ENCODE measurements at places on chromosomes 11 and 22. TPM values are rescaled to one million over a fixed set of nuclear protein-coding genes. Genes with fewer than 3 reads are reported as not detected.

NCF4 gene
- total RNA-seq, result not detected

F2 gene
- not detected for total RNA-seq

RASL10A gene
- not detected for total RNA-seq

INPP5J gene
- total RNA-seq, result 0.24 TPM

LRRC51 gene
- total RNA-seq, result 6.3 TPM

HEPN1 gene
- not detected for total RNA-seq

OR8D4 gene
- not detected for total RNA-seq

HBG1 gene
- total RNA-seq, result not detected

NCAM1 gene
- 4.2 TPM for total RNA-seq

OR51E2 gene
- total RNA-seq, result not detected

MRGPRX4 gene
- not detected for total RNA-seq

PHETA2 gene
- 33.8 TPM for total RNA-seq

AIP gene
- total RNA-seq, result 58.9 TPM

BEST1 gene
- total RNA-seq, result 5.5 TPM
